Fibroblast of skin of right biceps (primary cell): ENCODE measurements at places on chromosomes 1 and 21.

- DNase-seq, result peak; percentile 55
These were observed 428.3 kb upstream of the ZRANB2 start for GRCh38 chr1:71509051-71509595.

- peak; percentile 77 for DNase-seq
These were observed 28.2 kb downstream of the BATF3 start for GRCh38 chr1:212671342-212672031.

DNA sequence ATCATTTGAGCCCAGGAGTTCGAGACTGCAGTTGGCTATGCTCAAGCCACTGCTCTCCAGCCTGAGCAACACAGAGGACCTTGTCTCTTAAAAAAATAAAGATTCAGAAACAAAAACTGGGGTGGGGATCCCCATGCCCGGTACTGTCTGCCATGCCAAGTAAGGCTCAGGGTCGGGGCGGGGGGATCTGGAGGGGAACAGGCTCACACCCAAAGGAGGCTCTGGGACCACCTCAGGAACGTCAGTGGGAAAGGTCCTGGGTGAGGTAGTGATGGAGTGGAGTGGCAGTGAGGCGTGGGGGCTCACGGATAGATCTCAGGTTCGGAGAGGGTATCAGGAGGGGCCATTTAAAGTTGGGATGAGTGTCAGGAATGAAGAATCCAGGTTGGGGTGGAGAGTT lies 765 bp upstream of the S100A4 start:
- DNase-seq, result no peak

GRCh38 chr1:203267912-203268311 lies 37.4 kb upstream of the BTG2 start:
- no peak for DNase-seq

DNA sequence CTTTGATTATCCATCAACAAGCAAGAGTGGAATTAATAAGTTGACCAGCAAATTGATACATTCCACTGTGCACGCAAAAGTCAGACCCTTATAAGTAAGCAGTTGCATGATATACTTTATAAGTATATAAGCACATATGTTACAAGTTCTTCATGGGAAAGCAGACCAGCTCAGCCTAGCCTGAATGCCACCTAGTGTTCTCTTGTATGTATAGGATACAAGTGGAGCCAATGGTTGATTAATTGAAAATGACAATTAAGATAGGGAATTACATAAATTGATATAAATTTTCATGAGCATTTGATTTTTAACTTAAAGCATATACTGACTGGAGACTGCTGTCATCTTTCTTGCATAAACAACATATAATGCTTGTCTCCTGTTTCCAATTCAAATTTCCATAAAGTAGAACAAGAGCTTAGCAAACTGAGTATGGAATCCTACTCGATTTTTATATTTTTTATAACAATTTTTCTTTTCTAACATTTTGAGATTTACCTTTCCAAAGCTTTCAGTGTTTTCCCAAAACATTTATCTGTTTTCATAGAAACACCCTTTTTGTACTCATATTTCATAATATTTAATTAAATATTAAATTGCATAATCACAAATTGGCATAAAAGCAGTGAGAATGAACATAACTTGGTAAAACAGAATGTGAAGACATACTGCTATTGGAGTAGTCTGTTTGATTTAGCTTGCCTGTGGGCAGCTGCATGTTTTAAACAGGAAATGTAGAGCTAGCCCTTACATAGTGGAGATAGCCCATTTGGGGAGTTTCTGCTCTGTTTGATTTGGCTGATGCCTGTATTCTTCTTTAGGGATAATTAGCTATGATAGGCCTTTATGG lies 62.8 kb downstream of the MAGI3 start:
- peak; percentile 44 for DNase-seq

- no peak for DNase-seq
These were observed 19.1 kb upstream of the LYST start for GRCh38 chr1:235885655-235886262.
